ENCODE measurements at places on chromosomes 1 and 21.

- DNase-seq: no peak
Observed at GRCh38 chr1:236273358-236273757, 8.4 kb downstream of the ERO1B start.

- DNase-seq: peak; percentile 32
Observed at GRCh38 chr1:24683713-24684162, 40.6 kb downstream of the SRRM1 start.

- no peak for DNase-seq
Observed at GRCh38 chr21:42248783-42249597, 30.1 kb downstream of the ABCG1 start.

- no peak for DNase-seq
Observed at GRCh38 chr1:19734472-19734999, 65.2 kb downstream of the TMCO4 start.

DNA sequence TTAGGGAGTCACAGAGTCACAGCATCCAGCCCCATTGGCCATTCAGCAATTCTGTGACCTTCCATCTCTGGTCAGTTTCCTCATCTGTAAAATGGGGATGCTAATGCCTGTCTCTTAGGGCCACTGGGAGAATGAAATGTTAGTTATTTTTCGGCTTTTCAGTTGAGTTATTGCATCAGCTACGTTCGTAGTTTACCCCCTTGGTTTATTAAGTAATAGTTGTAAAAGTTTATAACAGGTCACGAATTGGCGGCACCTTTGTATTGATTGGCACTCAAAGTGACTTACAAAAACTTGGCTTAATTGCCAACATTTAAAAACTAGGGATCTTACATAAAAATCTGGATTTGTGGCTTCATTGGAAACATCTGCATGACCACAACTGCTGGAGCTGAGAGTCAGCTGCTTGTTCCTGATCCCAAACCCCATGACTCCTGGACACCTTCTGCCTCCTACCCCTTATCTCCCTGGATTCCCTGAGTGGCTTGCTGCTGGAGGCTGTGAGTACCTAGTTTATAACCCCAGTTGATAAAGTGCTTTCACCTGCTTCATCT, 23.0 kb upstream of the SLC1A7 start:
- DNase-seq: no peak

DNA sequence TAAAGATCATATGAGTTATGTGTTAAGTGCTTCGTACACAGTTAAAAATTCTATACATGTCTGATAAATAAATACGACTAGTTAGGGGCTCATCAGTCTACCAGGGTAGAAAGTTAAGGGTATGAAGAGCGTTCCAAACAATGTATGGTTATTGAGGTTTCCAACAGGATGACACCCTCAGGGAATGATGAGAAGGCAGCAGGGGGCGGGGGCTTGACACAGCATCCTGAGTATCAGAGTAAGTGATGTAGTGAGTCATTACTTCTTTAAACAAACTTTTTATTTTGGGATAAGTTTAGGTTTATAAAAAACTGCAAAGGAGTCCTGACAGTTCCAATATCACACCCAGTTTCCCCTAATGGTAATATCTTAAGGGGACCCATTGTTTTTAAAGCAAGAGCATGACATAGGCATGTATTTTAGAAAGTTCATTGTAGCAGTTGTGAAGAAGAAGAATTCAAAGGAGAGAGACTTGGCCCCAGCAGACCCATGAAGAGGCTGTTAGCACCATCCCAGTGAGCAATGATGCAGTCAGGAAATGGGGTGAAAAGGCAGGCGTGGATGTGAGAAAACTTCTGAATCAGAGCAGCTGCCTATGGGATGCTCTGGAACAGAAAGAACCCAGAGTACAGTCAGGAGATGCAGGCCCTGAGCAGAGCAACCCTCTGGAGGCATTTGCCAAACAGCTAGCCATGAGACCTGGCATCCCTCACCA, 15.0 kb upstream of the PSMB2 start:
- DNase-seq: no peak

DNA sequence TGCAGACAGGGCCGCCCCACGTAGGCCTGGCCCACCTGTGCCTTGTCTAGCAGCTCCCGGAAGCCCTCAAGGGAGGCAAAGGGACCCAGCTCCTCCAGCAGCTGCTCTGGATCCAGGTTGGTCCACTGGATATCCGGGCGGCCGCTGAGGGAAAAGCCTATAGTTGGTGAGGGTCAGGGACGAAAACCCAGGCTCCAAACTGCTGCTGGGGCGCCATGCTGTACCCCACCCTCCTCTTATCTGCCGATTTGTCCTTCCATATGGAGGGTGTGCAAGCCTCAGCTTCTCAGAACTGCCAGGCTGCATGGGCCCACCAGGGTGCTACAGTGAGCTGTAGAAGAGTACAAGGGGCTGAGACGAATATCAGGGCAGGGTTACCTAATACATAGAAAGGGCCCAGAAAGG, 12.2 kb downstream of the PTCH2 start:
- no peak for DNase-seq

DNA sequence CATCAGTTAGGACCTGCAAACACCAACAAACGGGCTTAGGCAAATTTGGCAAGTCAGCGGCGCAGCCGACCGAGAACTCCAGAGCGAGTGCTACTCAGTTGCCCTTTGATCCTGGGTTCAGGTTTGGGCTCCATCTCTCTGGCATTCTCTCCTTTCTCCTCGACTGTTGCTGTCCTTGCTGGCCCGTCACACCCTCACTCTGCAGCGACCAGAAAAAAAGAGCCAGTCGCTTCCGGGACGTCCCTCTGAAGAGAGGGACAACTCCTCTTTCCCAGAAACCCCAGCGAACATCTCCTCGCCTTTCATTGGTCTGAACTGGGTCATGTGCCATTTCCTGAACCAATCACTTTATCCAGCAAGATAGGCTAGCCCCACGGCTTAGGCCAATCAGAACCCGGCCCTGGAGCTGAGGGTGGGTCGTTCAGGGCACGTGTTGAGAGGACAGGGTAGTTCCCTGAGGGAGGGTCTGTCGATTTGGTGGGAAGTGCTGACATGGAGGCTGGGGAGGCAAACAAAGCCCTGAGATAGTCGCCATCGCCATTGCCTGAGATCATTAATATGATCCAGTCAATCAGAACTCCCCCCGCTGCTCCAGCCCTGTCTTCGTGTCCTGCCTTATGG, 113.7 kb downstream of the PTPRU start:
- no peak for DNase-seq

- no peak for DNase-seq
Observed at GRCh38 chr21:43362915-43363314, 64.0 kb downstream of the SIK1 start.

- peak; percentile 61 for DNase-seq
Observed at GRCh38 chr1:150149271-150150132, at the start of gene PLEKHO1. PLEKHO1 (plus strand) TSS chr1:150149916; CDS start chr1:150150258, 342 bp downstream.

DNA sequence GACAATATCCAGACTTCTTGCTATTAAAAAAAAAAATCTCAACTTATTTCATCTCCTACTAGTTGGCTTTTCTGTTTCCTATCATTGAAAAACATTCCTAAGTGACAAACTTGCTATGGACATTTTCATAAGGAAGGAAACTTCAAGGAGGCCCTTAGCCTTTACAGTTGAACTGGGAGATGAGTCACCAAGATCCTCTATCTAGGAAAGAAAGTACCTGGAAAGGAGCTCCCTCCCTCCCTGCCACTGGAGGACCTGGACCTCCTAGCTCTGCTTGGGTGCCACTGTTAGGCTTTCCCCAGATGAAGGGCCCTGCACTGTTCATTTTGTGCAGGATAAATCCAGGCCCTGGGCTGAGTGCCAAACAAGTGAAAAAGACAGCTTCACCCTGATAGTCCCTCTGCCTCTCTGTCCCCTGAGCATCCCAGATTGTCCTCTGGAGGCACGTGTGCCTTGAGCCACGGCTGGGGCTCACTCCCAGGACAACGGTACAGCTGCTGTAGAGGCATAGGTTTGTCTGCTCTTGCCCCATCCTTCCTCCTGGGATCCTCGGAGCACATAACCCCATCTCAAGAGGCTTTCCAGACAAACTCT, 40.2 kb upstream of the SOX13 start:
- DNase-seq: no peak

GRCh38 chr1:202397256-202397655, 48.8 kb downstream of the PPP1R12B start:
- no peak for DNase-seq

GRCh38 chr1:64881281-64881680, 85.1 kb downstream of the JAK1 start:
- DNase-seq: no peak

GRCh38 chr21:43723648-43724047, 4.7 kb downstream of the PDXK start:
- no peak for DNase-seq

DNA sequence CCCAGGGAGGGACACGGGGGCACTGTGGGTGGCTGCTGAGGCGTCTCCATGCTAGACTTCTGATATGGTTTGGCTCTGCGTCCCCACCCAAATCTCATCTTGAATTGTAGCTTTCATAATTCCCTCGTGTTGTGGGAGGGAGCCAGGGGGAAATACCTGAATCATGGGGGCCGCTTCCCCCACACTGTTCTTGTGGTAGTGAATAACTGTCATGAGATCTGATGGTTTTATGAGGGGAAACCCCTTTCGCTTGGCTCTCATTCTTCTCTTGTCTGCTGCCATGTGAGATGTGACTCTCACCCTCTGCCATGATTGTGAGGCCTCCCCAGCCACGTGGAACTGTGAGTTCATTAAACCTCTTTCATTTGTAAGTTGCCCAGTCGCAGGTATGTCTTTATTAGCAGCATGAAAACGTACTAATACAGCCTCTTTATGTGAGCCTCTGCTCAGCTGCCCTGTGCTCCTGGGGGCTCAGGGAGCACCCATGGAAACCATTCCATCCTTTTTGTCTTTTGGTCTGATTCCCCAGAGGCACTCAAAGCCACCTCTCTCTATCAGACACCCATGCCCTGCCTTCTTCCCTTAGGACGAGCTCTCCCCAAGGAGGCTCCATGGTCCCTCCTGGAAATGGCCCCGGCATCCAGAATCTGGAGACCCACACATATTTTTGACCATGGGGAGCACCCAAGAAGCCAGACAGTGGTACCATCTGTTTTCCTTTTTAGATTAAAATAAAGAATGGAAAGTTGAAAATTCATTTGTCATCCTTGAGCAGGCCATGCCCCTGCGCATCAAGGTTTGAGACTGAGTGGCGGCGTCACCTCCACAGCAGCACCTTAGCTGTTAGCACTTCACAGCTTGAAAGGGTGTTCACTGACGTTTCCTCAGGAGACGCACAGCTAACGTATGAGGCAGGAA, 65.9 kb upstream of the FAM20B start:
- no peak for DNase-seq

DNA sequence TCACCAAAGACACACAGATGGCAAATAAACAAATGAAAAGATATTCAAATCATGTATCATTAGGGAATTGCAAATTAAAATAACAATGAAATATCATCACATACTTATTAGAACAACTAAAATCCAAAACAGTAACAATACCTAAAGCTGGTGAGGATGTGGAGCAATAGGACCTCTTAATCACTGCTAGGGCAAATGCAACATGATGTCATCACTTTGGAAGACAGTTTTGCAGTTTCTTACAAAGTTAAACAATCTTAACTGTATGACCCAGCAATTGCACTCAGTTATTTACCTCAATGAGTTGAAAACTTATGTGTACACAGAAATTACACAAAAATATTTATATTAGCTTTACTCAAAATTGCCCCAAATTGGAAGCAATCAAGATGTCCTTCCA, 47.3 kb downstream of the SELENOF start:
- no peak for DNase-seq

All from NCI-H460 (cell line).